ENCODE measurements at places on chromosomes 3 and 15. TPM values are rescaled to one million over a fixed set of nuclear protein-coding genes. Genes with fewer than 3 reads are reported as not detected.

- DNase-seq, result no peak
Measured at GRCh38 chr15:87767516-87767915, 489.0 kb downstream of the NTRK3 start.

DNA sequence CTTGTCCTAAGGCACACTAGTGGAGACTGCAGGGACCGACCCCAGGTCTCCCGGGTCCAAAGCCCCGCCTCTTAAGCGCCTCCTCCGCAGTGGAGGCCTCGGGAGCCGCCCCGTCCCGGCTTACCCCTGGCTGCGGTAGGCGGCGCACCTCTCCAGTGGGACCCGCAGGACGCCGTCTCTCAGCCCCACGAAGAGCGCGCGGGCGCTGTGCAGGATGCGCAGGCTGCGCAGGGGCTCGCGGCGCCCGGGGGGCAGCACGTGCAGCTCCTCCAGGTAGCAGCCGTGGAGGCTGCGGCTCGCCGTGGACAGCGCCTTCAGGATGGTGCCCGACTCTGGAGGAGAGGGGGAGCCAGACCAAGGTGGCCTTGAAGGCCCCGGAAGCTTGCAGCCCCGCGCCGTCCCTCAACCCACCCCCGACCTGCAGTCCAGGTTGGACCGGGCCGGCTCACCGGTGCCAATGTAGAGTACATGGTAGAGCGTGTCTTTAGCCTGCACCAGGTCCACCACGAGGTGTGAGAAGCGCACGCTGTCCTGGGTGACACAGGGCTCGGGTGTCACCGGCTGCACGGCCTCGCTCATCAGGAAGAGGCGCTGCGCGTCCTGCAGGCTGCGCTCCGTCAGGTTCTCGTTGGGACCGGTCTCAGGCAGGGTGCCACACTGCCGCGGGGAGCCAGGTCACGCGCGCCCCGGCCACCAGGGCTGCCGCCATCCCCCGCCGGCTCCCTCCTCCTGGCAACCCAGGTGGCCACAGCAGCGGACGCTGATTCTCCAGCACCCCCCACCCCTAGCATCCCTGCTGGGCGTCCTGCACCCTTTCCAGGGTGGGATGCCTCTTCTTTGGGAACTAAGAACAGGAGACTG, 105.5 kb downstream of the SEMA5B start:
- no peak for DNase-seq

GRCh38 chr3:194494951-194495374, 8.2 kb upstream of the ATP13A3 start:
- DNase-seq, result peak; percentile 47

- DNase-seq, result peak; percentile 62
Measured at GRCh38 chr3:169327546-169328356, 335.8 kb downstream of the MECOM start.

DNA sequence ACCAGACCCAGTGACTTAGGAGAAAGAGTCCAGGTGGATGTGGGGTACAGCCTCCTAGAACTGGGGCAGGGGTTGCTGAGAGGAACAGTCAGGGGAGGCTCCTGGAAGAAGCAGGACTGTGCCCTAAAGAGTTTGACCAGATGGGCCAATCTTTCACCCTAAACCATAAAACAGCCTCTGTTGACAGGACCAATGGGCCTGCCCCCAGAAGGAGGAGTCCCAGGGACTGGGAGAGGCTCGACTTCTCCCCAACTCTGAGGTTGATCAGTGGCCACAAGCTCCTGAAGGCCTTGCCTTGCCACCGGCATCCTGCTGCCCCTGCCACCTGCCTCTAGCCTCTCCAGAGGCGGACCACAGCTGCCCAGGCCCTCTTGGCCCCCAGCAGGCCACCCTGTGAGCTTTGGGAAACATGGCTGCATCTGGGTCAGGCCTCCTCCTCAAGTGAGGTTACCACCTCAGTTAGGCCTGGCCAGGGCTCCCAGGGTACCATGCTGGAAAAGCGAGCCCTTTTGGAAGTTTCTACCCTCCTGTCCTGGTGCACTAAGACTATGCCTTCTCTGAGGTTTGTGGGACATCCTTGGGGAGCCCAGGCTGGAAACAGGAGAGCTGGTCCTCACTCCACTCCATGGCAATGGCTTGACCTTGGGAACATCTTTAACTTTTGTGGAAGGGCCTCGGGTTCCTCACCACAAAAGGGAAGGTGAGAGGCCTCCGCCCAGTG, 2.8 kb downstream of the VIPR1 start:
- DNase-seq, result no peak

The HRG gene
- 0.04 TPM for total RNA-seq

Data from muscle of leg (tissue), 16 donors.